ENCODE measurements at places on chromosomes 4 and X. TPM values are rescaled to one million over a fixed set of nuclear protein-coding genes. Genes with fewer than 3 reads are reported as not detected.

GRID2 gene
- total RNA-seq, result 0.11 TPM

IL21 gene
- not detected for total RNA-seq

KIAA1210 gene
- under 0.01 TPM for total RNA-seq

TLR1 gene
- total RNA-seq, result 2.5 TPM

TMEM35A gene
- 3.8 TPM for total RNA-seq

EBP gene
- total RNA-seq, result 167 TPM

ZDHHC9 gene
- total RNA-seq, result 16.7 TPM

OPRPN gene
- total RNA-seq, result not detected

RIPPLY1 gene
- total RNA-seq, result not detected

CFAP99 gene
- total RNA-seq, result not detected

SRPX gene
- total RNA-seq, result 154 TPM

CSAG3 gene
- total RNA-seq, result not detected

PCDH19 gene
- total RNA-seq, result 0.12 TPM

Measured in uterine smooth muscle cell (primary cell).